ENCODE measurements at places on chromosomes 6 and 20.

GRCh38 chr6:155183095-155183494, 80.7 kb upstream of the CLDN20 start:
- DNase-seq: no peak

DNA sequence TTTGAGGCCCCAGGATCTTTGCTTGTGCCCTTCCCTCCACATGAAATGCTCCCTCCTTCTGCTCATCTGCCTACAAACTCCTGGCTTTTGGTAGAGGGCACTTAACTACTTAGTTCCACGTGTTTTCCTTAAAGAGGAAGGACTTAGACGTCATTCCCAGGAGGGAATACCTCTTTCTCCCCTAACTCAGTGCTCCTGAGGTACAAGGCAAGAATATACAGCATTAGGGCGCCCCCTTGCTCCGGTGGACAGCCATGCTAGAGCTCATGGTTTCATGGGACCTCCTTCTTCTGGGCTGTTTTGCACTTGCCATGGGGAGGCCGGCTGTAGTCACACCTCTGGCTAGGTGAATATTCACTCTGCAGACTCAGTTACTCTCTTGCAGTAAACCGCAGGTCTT, 93.8 kb upstream of the LY86 start:
- no peak for DNase-seq

GRCh38 chr6:96687121-96687520, 124.2 kb downstream of the FHL5 start:
- no peak for DNase-seq

GRCh38 chr6:43809417-43810305, 39.6 kb downstream of the VEGFA start:
- peak; percentile 63 for DNase-seq

DNA sequence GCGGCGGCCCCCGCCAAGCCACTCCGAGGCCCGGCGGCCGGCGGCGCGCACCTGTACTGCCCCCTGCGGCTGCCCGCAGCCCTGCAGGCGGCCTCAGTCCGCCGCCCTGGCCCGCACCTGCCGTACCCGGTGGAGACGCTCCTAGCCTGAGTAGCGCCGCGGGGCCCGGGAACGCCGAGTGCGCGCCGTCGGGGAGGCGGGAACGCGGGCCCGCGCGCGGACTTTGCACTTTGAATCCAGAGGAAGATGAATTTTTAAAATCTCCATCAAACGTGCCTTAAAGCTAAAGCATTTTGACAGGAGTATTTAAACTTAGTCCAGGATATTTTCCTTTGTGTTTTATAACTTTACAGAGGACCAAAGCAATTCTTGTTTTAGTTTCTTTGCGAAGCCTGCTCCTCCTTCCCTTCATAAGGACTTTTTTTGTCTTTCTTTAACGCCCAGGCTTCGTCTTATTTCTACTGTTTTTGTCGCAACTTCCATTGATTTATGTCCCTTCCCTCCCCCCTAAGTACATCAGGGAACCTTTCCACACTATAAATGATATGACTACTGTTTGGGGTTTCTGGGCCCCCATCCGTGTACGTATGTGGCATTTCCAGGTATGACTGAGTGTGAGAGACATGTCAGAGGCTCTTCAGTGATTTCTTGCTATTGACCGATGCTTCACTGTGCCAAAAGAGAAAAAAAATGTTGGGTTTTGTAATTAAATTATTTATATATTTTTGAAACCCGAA, 2.0 kb downstream of the FOXQ1 start:
- DNase-seq: no peak

GRCh38 chr6:148263010-148263409, 79.6 kb upstream of the SASH1 start:
- DNase-seq: no peak

DNA sequence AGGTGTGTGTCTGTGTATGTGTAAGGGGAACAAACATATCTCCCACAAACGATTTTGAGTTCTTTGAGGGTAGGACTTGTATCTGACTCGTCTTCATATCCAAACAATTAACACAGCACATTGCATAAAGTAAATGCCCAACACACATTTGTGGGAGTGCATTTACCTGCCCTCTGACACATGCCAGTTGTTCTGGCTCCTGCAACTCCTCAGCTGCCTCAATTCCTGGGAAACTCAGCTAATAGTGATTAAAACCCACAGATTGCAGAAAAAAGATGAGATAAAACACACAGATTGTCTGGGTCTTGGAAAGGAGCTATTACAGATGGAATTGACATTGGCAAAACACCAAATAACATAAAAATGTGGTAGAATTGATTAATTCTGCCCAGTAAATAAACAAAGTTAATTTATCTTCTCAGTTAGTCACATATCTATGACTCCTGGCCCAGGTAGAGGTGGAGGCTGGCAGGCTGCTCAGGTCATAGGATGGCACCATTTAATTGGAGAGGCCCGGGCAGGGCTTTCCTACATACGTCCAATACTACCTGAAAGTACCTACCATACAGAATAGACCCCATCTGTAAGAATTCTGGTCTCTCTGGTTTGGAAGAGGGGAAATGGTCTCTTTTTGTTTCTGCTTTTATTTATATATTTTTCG, 71.5 kb upstream of the IFNGR1 start:
- no peak for DNase-seq

DNA sequence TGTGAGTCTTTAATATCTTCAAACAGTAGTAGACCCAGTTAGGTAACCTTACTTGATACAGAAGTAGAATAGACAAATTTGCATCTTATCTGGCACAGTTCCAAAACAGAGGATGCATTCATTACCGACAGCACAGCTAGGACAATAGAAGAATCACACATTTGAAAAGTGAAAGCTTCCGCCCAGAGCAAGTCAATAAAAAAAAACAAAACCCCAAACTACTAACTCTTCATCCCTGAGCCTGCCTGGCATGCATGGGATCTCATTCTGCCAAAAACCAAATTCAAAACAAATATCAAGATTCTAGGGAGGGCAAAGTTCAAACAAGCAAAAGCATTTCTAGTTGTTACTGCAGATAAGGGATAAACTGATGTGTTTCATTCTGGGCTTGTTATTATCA, 235.4 kb downstream of the BTBD9 start:
- no peak for DNase-seq

DNA sequence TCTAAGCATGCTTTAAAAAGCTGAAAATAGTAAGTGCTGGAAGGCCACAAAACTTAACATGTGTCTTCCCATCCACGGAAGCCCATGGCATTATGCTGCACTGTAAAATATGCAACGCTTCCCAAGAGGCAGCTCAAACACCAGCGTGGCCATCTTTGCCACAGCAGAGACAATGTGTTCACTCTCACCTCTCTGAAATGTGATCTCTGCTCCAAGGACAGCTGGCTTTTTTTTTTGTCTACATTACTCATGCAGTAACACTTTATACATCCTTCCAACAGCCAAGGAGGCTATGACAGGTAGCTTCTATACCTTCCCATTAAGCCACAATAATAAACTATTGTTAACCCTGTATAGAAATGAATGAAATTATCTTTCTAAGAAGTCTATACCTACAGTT, 49.2 kb downstream of the BLOC1S5 start:
- no peak for DNase-seq

DNA sequence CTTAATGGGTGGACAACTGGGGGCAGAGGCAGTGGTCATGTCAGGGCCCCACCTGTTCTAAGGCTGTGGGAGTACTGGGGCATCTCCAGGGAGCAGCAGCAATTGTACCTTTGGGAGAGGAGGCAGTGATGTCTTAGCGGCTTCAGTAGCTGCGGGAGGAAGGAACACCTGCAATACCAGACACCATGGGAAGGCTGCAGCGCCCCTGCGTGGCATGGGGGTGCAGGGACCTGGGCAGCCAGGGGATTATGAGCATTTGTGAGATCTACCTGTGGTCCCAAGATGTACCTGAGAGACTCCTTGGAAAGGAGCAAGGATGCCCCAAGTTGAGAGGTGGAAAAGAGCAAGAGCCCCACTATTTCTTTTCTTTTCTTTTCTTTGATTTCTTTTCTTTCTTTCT, 112.1 kb upstream of the GPR6 start:
- no peak for DNase-seq

- DNase-seq: no peak
Observed at GRCh38 chr20:46642969-46643343, 8.3 kb downstream of the SLC13A3 start.

DNA sequence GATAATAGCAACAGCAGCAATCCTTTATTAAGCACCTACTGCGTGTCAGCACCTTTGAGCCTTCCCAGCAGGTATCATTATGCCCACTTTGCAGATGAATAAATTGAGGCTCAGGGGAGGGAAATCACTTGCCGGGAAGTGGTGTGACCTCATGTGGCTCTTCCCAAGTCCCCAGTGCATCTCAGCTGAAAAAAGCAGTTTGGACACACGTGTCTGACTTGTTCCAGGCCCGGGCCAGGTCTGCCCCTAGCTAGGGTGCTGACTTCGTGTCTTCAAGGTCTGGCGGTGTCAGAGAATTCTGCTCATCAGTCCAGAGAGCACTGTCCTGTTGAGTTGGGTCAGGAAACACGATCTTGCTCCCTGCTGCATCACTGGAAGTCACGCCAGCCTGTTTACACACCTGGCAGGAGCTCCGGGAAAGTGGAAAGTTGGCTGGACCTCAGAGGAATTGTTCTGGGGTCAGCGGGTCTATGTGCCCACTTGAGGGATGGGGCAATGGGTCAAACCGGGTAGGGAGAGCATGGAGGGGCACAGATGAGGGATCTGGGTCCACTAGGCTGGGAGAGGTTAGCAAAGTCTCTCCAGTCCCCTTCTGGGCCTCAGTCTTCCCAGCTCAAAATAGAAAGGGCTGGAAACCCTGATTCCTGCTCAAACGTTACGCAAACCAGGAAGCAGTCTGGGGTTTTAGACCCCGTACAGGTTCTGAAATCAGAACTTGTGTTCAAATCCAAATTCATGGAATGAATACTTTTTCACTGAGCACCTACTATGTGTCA, 10.5 kb downstream of the SLC13A3 start:
- no peak for DNase-seq

- DNase-seq: no peak
Observed at GRCh38 chr20:3935295-3935955, 46.2 kb downstream of the PANK2 start.

DNA sequence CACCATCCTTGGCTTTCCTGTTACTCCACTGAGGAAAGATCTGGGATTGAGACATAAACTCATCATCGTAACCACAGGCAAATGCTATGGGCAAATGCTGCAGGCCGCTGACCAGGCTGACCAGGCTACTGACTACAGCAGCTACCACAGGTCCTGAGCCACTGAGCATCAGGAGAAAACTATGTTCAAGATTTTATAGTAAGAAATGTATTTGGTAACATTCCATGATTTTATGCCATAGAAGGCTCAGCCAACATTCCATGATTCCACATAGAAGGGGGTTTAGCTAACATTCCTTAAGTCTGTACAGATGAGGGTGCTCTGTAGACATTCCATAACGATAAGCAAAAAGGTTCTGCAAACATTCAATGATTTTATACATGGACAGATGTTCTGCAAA, 16.1 kb upstream of the B4GALT5 start:
- no peak for DNase-seq

DNA sequence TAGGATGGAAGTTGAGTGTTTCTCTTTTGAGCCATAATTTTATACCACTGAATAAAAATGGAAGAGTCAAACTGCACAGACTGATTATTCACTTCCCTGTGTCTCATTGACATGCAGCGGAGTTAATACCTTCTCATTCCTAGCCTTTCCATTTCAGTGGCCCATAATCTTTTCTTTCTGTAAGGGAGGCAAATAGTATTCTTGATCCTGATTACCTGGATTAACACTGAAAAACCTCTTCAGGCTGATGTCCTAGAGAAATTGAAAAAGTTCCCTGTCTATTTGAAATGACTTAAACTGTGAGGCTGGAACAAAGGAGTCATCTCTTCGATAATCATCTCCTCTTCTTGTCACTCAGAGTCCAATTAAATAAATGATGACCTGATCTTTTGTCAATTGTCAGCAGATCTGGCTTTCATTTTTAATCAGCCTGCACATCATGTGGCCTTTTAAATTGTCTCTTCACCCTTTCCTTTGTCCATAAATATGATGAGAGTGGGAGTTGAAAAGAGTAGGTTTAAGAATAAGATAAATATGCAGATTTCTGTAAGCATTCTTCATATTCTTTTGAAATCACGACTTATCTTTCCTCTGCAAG, 713.0 kb downstream of the EPM2A start:
- DNase-seq: no peak

- peak; percentile 39 for DNase-seq
Observed at GRCh38 chr20:63580796-63581461, 6.9 kb upstream of the HELZ2 start.

DNA sequence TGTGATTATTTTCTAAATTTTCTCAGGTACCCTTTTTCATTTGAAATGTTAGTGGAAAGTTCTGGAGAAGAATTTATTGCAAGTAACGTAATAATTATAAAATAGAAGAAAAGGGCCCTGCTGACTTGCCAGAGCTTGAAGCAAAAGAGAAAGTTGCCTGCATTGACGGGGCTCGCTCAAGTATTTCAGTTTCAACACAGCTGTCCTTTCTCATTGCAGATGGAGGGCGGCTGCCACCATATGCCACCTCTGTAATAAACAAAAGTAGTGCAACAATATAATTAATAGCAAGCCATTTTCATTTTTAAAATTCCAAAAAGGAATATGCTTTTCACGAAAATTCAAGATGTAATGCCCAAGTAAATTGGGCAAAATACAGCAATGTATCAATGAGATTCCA, 246.2 kb downstream of the PACRG start:
- no peak for DNase-seq

DNA sequence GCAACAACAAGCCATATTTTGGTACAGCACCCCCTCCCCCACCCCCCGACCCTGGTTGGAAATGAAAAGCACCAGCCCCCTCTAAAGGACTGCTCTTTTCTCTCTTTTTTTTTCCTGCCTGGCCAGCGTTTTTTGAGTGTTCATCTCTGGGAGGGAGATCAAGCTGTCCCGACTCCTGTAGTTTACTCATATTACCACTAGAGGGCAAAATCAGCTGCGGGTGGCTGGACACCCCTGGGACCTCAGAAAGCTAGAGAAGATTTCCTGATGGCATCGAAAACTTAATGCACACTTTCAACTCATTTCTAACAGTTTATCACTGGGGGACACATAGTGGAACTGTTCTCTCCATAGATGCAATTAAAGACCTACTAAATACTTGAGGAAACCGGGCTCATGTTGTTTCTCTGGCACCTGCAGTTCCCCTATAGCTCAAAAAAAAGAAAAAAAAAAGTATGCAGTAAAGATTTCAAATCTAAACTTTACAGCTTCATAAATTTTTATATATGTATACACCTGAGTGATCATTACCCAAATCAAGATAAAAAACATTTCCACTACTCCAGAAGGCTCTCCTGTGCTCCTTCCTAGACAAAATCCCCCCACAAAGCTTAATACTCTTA, 24.4 kb downstream of the CNBD2 start:
- peak; percentile 57 for DNase-seq
